ENCODE measurements at places on chromosomes 12 and 14.
A peak's percentile ranks its signal among the peaks of the same experiment; 100 is the strongest.

DNA sequence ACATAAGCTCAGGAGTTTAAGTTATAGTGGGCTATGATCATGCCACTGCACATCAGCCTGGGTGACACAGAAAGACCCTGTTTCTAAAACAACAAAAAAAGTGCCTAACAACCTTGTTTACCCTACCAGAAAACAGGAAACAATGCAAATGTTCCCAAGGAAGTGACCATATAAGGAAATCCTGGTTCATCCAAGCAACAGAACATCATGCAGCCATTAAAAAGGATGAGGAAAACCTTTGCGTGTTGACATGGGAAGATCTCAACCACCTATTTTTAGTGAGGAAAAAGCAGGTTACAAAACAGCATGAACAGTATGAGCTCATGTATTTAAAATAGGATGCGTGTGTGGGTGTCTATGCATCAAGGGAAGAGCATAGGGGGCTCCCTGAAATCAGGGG lies 13.7 kb downstream of the HRK start:
- DNase-seq, result no peak

DNA sequence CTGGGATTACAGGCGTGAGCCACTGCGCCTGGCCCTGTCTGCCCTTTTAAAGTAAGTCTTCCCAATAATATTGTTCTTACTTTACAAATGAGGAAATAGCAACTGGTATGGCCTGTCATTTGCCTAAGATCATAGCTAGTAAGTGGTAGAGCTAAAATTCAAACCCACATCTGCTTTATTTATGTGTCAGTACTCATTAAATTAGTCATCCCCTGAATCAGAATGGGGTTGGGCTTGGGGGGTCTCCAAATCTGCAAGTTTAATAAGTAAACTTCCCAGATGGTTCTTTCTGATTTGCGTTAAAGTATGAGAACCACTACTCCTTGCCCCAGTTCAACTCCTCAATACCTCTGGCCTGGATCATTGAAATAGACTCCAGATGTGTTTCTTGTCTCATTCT lies 96.2 kb downstream of the FAR2 start:
- DNase-seq, result no peak

DNA sequence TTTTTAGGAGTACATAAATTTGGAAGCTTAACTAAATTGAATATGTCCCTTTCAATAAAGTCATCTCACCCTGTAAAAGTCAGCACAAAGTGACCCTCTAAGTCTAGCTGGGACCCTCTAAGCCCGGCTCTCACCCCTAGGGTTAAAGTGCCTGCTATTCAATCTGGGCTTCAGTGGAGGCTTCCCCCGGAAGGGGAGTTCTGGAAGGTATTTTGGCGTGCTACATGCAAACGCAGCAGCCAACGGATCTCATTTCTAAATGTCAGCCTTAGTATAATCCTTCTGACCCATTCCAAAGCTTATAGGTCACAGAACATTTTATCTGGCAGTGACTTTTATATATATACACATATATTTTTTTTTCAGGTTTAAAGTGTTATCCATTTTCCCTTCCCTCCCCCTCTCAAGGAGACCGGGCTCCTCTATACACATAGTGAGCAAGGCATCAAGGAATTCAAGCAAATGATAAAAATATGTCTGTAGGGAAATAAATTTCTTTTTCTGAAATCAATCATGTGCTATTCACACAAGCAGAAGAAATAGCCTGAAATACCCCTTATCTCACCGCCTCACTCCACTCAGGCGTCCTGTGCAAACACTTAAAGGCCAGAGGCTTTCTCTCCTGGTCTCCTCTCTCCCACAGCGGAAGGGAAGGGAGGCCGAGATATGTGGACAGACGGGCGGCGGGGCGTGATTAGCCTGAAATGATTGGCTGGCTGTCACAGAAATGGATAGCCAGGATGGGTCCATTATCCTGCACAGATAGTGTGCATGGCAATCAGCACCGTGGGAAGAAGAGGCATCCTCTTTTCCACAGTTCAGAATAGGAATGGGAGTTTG lies 301.7 kb downstream of the GALC start:
- no peak for DNase-seq

GRCh38 chr14:41280745-41281144 lies 325.9 kb upstream of the LRFN5 start:
- DNase-seq, result no peak

DNA sequence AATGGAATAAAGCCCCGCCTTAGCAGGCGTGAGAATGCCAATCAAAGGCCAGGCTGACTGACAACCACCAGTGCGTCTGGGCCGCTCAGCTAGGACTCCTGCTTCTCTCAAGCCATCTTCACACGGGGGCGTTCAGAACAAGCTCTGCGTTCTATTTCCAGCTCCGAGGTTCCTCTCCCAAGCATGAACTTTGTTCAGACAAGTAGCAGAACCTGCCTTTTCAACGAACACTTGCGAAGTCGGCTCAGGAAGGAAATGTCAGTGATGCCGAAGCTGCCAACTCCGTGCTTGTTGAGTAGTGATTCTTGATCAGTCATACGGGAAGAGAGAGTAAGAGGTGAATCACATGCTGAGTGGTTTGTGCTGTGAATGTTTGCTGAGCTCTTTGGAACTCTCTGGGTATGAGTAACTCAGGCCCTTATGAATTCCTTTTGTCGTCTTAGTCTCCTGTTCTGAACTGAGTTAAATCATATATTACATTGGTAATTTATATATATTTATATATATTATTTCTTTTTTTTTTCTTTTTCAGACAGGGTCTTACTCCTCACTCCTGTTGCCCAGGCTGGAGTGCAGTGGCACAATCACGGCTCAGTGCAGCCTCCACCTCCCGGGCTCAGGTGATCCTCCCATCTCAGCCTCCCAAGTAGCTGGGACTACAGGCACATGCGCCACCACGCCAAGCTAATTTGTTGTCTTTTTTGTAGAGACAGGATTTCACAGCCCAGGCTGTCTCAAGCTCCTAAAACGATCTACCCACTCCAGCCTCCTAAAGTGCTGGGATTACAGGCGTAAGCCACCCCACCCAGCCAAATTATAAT lies 29.4 kb upstream of the BCL7A start:
- DNase-seq, result peak; percentile 60

GRCh38 chr12:67501362-67501761 lies 147.2 kb upstream of the DYRK2 start:
- no peak for DNase-seq

DNA sequence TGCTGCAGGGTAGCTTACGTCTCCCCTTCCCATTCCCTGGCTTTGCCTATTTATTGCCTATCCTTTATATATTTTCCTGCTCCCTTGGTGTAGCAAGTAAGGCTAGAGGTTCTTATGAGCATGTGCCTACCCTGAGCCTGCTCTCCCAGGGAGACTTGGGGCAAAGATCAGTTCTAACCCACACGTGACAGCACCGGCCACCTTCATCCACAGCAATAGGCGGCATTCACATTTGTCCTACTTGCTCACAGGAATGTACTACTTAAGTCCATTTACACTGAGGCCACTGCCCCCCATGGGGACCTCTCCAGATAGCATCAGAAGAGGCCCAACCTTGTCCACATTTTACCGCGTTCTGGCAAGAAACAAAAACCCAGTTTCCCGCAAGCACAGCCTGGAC lies 8.7 kb downstream of the GPR68 start:
- DNase-seq, result no peak

DNA sequence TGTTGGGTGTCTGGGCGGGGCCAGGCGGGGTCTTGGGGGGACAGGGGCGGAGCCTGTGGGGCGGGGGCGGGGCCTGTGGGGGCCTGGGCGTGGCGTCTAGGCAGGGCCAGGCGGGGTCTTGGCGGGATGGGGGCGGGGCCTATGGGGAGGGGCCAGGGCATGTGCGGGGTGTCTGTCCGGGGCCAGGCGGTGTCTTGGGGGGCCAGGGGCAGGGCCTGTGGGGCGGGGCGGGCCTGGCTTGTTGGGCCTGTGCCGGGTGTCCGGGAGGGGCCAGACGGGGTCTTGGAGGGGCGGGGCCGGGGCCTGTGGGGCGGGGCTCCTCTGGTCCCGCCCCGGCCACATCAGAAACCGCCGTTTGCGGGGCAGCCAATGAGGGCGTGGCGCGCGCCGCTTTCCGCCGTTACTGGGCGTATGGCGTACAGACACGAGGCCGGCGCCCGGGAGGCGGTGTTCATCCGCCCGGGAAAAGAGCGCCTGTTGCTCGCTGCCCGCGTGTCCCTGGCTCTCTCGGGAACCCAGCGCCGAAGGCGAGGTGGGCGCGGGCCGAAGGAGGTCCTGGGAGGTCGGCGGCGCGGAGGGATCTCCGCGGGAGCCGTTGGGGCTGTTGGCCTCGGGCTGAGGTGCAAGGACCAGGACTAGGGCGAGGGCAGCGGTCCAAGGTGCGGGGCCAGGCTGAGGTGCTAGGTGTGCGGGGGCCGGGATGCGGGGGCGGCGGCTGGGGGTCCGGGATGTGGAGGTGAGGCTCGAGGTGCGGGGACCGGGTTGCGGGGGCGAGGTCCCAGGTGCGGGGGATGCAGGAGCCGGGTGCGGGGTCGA lies at the start of gene PIWIL1:
Gene PIWIL1 (plus strand): TSS at position 400 of the 816 bp plus-strand sequence. CDS start 4,705 bp downstream, outside the sequence.
- no peak for DNase-seq

DNA sequence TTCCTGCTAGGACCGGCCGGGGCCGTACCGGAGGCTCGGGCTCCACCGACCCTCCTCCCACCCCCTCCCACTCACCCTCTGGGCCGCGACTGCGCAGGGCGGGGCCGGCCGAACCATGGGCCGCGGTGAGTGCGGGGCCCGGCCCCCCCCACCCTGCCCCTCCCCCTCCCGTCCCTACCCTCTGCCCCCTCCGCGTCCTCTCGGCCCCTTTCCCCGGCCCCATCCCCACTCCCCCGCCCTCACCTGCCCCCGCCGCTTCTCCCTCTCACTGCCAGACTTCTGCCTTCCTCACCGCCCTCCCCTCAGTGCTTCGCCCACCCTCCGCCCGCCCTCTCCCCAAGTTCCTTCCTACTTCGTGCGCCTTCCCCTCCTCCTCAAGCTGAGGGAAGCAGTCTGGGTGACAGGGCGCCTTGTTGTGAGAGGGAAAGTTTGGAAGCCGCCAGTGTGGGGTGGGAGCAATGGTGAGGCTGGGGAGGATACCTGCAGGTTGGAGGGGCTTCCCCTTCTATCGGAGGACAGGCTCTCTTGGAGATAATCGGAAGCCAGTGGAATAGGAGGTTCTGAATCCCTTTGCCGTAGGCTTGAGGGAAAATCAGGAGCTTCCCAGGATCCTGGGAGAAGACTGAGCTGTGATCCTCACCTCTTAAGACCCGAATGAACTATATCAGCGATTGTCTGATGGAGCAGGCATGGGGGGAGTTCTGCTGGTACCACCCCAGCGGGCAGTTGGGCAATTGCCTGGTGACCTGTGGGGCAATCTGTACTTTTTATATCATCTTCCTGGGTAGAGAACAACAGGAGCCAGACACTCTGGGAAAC lies 472 bp downstream of the MBD6 start:
- peak; percentile 69 for DNase-seq

- no peak for DNase-seq
These were observed 89.0 kb downstream of the AKAP6 start for GRCh38 chr14:32417956-32418552.

- no peak for DNase-seq
These were observed 92.7 kb downstream of the BORCS5 start for GRCh38 chr12:12449533-12450025.

DNA sequence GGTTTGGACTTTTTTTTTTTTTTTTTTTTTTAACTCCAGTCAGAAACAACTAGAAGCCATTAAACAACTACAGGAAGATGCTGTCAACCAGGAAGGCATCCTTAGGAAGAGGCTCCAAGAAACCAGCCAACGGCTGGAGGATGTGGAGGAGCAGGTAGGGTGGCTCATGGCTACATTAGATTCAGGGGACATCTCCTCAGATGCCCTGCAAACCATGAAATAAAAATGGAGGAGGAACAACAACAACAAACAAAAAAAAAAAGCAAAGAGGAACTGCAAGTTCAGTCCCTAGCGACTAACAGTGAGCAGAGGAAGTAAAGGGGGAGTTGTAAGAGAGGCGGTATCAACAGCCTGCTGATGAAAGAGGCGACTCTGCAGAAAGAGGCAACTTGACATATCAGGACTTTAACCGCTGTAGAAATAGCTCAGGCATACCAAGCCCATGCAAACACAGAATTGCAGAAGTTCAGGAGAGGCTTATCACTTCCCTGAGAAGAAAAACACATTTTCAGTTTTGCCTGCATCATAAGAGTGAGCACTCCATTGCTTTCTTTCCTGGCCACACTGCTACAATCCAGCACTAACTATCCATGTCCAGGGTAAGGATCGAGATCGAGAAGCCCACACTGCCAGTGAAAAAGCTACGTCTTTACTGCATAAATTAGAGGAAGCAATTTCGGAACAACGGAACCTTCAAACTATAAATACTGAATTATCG lies 103.5 kb upstream of the BCAT1 start:
- DNase-seq, result peak; percentile 81

GRCh38 chr14:52154992-52155650 lies 86.3 kb upstream of the NID2 start:
- no peak for DNase-seq

DNA sequence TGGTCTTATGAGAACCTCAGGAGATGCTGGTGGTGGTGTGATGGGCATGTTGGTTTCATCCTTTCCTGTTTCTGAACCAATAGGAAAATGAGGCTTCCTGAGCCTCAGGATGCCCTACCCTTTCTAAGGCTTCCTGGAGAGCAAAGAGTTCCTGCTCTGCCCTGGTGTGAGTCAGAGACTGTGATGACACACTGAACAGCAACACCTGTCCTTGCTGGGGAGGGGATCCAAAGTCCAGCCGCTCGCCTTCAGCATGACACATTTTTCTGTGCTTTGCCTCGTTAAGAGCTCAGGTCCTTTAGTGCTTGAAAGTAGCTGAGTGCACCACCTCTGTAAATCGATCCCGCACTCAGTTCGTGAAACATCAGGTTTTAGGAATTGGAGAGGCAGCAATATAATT lies 116.0 kb downstream of the CACNA1C start:
- no peak for DNase-seq

DNA sequence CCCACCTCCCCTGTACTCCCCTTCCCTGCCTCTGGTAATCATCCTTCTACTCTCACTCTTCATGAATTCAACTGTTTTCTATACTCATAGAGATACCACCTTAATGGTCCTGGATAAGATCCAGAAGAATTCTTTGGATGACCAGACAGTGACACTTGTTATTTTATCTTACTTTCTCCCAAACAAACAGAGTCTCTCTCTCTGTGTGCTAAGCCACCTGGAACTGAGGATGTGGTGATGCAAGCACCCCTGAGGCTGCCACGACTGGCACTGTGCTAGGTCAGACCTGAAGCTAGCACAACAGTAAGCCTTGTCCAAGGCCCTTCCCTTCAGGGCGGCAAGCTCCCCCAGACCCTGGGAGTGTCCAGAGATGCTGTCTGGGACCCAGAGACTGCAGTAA lies 250.2 kb downstream of the C12orf50 start:
- no peak for DNase-seq

- DNase-seq, result no peak
These were observed 72.2 kb downstream of the DDX51 start for GRCh38 chr12:132071830-132072384.

GRCh38 chr14:89367779-89368120 lies 49.3 kb downstream of the FOXN3 start:
- no peak for DNase-seq

- DNase-seq, result peak; percentile 26
These were observed 125.3 kb upstream of the ATF7IP start for GRCh38 chr12:14239935-14240872.

DNA sequence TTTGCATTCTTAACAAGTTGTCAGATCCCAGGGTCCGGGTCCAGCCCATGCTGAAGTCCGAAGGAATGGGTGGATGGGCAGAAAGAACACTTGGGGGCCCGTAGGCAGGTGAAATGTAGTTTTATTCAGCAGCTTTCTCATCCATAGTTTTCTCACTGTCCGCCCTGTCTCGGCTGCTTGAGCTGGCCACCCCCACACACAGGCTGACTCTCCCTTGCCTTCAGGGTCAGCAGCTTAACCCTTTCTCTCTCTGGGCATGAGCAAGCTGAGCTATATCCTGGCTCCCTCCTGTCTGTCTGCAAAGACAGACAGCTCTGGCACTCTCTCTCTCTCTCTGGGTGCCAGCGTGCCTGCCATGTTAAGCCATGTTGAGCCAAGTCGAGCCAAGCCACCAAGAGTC lies 163.9 kb downstream of the PTCSC3 start:
- DNase-seq, result no peak
